ENCODE measurements at places on chromosomes 12 and 14.

DNA sequence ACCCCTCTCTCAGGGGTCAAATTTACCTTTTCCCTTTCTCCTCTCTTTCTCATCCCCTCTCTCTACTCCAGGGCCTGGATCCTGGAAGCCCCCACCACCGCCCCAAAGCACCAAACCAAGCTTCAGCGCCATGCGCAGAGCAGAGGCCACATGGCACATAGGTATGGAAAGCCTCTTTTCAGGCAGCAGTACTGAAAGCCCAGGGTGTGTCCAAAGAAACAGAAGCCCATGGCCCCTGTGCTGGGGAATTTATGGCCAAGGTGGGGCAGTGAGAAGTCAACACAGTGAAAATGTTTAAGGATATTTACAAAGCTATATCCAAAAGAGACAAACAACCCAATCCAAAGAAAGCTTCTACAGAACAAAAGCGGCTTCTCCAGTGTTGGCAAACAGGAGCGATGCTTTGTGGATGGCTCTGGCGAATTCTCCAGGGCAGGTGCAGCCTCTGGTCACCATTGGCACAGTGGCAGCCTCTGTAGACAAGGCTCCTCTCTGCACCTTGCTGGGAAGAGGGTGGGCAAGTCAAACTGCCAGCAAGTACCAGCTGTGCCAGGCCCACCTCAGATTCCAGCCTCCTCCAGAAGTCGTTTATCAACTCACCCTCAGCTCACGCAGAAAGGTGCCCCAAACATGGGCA lies 4.7 kb upstream of the CPNE6 start:
- DNase-seq = no peak

DNA sequence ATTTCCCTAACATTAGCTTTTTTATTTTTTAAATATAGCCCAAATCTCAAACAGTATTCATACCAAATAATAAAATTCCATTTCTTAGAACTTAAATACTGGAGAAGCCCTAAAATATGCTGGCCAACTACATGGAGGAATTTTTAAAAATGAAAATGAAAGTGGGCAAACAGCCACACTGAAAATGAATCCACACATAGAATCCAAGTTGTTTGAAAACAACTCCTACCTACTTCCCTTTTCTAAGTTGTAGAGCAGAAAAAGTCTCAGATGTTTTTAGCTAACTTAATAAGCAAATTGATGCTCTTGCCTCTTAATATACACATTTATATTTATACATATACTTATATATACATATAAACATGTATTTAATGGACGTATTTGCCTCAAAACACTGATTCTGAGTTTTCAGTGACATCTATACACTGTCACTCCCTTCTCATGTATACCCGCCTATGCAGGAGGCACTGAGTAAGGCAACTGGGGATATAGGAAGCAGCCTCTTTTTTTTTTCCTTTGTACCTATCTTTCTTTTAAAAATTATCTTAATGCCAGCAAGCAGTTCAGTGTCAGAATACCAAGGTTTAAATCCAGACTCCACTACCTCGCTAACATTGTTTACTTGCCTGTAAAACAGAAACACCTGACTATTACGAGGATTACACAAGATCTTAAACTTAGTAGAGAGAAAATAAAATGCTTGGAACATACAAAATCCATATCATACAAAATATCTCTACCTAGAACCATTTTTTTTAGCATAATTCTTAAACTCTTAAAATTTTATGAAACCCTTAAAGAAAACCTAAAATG lies 13.3 kb downstream of the DICER1 start:
- no peak for DNase-seq

GRCh38 chr12:26728205-26729050 lies 104.6 kb downstream of the ITPR2 start:
- no peak for DNase-seq

DNA sequence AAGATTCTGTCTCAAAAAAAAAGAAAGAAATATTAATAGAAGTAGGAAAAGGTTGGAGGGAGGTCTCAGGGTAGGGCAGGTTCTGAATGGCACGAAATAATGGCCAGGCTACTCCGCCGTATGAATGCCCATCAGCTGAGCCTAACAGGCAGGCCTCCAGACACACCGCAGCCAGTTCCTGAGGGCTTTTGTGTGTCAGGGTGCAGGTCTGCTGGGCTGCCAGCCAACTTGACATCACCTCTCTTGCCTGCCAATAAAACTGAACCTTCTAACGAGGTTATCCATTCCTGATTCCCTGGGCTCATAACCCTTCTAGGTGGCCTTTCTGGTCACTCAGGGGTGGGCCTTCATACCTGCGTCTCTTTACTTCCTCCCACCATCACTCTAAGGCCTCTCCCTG lies 3.0 kb downstream of the IFI27 start:
- no peak for DNase-seq

- DNase-seq = no peak
Observed at GRCh38 chr14:103156651-103157378, 33.6 kb downstream of the TNFAIP2 start.

DNA sequence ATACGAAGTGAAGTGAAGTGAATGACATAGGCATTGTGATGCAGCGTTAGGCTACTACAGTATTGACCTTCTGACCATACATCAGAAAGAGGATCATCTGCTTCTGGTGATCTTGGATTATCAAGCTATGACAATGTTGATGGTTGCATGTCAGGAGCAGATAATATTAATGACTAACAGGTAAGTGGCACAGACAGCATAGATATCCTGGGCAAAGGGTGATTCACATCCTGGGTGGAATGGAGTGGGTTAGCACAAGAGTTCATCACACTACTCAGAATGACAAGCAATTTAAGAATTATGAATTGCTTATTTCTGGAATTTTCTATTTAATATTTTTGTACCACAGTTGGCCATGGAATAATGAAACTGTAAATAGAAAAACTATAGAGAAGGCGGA lies 397.9 kb upstream of the ATP2B1 start:
- DNase-seq = no peak

DNA sequence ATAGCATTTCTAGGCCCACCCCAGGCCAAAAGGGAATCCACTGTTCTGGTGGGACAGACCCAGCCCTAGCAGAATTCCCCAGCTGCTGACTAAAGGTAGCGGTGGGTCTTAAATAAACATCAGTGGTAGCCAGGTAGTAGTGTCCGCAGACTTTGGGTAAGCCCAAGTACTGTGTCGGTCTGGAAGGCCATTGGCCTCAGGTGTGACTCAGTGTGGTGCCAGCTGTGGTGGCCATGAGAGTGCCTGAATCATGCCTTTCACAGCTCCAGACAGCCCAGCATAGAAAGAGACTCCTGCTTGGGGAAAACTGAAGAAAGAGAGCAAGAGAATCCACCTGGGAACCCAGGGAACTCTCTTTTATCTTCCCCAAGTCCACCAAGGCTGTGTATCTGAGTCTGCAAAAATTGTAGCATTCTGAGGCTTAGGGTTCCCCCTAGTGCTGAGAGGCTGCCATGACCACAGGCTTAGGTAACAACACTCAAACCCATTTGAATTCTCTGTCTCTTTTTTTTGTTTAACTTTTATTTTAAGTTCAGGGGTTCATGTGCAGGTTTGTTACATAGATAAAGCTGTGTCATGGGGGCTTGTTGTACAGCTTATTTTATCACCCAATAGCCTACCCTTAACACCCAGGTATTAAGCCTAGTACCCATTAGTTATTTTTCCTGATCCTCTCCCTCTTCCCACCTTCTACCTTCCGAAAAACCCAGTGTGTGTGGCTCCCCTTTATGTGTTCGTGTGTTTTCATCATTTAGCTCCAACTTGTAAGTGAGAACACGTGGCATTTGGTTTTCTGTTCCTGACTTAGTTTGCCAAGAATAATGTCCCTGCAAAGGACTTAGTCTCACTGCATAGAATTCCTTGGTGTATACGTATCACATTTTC lies 16.7 kb upstream of the CD163L1 start:
- peak; percentile 39 for DNase-seq

- DNase-seq = no peak
Observed at GRCh38 chr12:28114488-28114887, 75.8 kb upstream of the CCDC91 start.

DNA sequence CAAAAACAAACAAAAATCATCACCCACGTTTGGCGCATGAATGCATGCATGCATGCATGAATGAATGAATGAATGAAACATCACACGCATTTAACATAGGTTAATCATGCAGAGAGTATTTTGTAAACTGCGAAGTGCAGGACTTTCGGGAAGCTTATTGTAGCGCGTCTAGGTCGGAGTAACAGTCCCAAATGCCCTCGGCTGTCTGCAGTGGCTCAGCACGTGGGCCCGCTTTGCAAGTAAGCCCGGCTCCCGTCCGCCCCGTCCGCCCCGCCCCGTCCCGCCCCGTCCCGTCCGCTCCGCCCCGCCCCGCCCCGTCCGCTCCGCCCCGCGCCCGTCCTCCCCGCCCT lies 263 bp upstream of the IFT81 start:
- no peak for DNase-seq

GRCh38 chr12:726281-727140 lies 25.9 kb upstream of the WNK1 start:
- DNase-seq = no peak

DNA sequence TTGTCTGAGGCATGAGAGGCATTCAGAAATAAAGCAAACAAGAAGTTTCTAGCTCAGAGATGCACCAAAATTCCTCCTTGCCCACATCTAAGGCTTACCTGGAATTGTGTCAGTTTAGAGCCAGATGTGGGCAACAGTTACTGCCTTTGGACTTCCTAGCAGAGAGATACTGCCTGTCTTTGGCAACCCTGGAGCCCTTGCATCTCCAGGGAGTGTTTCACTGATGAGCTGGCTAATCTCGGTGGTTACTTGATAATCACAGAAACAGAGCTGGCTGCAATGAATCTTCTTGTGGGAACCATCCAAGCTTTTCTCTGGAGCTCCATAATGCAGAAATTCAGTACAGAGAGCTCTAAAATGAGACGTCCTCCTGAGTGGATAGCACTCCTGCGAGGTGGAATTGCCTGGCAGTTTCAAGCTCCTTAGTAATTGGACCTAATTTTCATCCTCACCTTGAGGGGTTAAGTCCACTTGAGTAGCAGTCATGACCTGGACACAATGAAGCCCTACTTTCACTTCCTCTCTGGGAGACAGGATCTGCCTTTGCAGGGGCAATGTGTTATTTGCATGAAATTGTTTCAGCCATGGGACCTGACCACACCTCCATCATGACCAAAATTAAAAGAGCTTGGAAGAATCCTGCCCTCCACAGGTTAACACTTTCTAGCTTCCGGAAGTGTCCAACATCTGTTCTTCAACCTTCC lies 108.8 kb upstream of the ARHGAP5 start:
- DNase-seq = no peak

DNA sequence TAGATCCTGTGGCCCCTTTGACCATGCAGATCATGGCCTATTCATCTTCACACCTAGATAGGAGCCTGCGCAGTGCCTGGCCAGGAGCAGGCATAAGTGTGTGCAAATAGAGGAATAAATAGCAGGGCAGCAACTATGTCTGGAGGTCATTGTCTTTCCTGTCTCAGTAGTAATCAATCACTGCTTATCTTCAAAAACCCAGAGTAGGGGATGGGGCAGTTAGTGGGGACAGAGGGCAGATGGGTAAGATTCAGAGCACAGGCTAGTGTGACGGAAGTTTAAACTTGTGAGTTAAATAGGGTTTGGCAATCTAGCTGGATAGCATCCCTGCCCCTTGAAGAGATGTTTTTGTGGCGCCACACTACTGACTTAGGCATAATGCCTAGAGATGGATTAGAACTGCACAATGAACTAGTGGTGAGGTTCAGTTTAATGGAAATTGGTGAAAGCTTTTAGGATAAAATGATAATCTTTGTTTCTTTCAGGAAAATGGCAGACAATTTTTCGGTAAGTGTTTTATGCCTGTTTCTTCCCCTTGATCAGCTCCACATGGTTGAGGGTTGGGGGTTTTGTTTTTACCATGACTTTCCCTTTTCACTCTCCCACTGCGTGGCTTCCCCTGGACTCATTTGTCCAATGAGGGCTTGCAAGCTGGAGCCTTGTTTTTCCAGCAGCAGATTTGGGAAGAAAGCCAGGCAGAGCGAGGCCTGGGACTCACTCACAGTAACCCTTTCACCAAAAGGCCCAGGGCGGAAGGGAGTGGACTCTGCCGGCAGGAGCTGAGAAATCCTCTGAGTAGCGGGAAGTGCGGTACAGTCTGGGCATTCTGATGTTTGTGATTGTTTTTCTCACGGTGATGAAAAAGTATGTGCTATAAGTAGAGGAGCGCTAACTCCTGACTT lies 8.1 kb downstream of the LGALS3 start:
- DNase-seq = no peak

DNA sequence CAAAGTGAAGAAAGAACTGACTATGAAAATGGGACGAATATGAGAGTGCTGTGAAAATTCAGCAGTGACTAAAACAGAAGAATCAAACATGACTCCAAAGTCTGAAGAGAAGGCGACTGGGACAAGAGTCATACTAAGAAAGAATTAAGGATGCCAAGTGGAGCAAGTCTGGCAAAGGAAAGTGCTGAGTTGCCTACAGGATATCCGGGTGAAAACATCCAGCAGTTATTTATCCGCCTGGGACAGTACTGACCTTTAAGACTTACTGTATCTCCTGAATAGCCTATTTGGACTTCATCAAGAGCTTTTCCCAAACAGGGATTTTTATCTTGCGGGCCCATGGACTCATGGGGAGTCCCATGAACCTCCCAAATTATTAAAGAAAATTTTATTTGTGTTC lies 41.1 kb downstream of the KICS2 start:
- no peak for DNase-seq

GRCh38 chr14:24070285-24071143 lies 848 bp upstream of the CPNE6 start:
- no peak for DNase-seq

DNA sequence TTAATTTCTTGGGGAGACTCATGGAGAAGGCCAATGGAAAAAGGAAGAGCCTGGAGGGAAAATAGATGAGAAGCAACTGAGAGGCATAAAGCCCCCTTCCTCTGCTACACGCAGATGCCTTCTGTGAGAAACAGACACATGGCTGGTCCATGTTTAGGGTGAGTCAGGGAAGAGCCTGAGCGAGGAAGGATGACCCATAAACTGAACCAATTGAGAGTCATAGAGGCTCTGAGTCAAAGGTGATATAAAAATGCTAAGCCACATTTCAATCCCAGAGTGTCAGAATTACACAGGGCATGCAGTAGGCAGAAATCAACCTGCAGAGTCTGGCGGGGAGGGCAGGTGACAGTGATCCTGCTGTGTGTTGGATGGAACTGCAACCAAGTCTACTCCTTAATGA lies 30.1 kb upstream of the NEDD1 start:
- DNase-seq = no peak

DNA sequence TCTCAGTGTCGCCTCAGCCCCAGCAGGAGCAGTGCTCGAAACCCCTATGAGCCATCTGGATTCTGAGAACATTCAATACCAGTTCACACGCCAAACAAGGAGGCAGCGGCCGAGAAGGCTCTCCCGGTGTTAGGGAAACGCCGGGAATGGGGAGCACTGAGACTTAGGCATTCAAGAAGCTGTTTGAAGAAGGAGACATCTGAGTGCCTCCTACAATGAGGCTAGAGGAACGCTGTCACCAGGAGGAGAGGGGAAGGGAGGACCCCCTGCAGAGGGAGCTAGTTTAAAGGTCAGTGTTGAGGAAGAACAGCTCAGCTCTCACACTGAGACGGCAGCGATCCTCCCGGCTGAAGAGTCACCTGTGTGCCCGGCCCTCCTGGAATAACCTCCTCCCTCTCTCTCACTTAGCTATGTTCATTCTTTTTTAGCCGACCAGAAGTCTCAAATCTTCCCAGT lies 69.9 kb downstream of the SERPINA3 start:
- no peak for DNase-seq

- no peak for DNase-seq
Observed at GRCh38 chr12:513446-513845, 53.7 kb downstream of the B4GALNT3 start.

GRCh38 chr14:99744199-99744872 lies 48.9 kb upstream of the EML1 start:
- DNase-seq = no peak

GRCh38 chr14:80987235-80988032 lies 32.0 kb downstream of the TSHR start:
- peak; percentile 32 for DNase-seq

All from stimulated activated CD4-positive, alpha-beta T cell treated with anti-CD3 and anti-CD28 coated beads, TNF-alpha, amount 100 ng/mL, for 24 hours (primary cell).